Activated T-helper 2 cell treated with anti-CD3 and anti-CD28 coated beads, Interferon-gamma antibody, Interleukin-2, Interleukin-4, amounts not matched to agents 10 μg/mL and 5 μg/mL and 100 μg/mL, durations not matched to agents 14 hours and 24 hours and 36 hours (primary cell): ENCODE measurements at places on chromosomes 12 and 14.

DNA sequence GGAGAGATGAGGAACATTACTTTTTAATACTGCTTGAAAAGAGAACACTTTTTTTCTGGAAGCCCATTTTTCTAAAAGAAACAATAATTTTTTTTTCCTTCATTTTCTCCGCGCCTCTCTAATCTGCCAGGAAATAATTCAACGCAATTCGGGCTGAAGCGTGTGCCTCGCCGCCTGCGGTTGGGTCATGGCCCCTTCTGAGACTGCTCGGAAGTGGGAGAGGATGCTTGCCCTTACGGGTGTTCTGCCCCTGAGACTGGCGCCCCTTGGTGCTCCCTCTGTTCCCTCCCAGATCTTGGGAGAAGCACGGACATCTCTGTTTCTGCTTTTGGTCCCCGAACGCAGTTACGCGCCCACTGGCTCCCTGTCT lies 332 bp upstream of the TBC1D30 start:
- H3K27me3 ChIP-seq = peaks cover 55% of the 10 kb centered on the region
- H3K4me3 ChIP-seq = peak overlapping the region; percentile 13
- DNase-seq = no peak
- peaks cover 8% of the 10 kb centered on the region for H3K4me1 ChIP-seq

DNA sequence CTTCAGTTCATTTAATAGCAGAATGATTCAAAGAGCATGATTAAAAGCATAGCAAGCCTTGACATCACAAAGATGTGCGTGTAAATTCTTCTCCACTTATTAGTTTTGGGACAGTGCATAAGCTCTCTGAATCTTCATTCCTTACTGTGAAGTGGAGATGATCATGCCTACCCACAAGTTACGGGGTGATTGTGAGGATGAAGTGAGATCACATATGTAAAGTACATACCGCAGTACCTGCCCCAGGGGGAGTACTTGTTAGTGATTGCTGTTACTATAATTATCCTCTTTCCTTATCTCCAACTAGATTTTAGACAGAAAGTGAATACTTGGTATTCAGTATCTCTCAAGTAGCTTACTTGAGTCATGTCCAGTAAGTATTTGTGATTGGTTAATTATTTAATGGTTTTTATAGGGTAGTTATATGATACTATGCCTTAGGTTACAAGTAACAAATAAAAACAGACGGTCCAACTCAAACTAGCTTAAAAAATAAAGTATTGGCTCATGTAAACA lies 6.0 kb downstream of the RAD9B start:
- no peaks in the 10 kb centered on the region for H3K36me3 ChIP-seq
- H3K27me3 ChIP-seq = peaks cover 2% of the 10 kb centered on the region
- no peaks in the 10 kb centered on the region for H3K4me1 ChIP-seq
- DNase-seq = no peak

DNA sequence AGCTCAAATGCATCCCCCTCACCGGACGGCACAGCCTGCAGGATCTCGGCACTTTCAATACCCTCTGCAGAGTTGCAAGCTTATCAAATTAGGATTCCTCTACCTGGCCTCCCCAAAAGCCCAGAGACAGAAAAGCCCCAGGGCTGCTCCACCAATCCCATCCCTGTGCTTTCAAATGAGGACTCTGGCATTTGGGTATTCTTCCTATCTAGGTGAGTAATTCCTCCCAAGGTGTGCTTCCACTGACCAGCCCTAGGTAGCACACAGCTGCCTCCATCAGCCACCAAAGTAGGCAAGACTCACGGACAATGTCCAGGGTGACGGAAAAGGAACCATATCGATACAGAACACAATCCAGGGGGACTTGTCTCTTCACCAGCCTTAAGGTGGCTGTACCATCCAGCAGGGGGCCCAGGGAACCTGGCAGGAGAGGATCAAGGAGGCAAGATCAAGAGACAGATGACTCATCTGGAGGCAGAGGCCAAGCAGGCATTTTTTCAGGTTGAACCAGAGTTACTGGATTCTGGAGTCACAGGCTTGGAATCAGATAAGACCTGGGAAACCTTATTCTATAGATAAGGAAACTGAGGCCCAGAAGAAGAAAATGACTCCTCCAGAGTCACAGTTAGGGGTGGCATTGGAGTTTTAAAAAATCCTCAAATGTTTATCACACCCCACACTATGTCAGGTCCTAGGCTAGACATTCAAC lies 9.9 kb downstream of the PMEL start:
- no peaks in the 10 kb centered on the region for H3K27me3 ChIP-seq
- H3K4me1 ChIP-seq = peaks cover 4% of the 10 kb centered on the region
- H3K36me3 ChIP-seq = peaks cover 48% of the 10 kb centered on the region

GRCh38 chr14:52443506-52443905 lies 108.8 kb downstream of the TXNDC16 start:
- H3K27ac ChIP-seq = no peak overlapping the region
- H3K4me1 ChIP-seq = peaks cover 11% of the 10 kb centered on the region
- peaks cover 50% of the 10 kb centered on the region for H3K36me3 ChIP-seq
- no peaks in the 10 kb centered on the region for H3K27me3 ChIP-seq
- no peak for DNase-seq

- DNase-seq = no peak
- H3K4me3 ChIP-seq = no peak overlapping the region
- H3K4me1 ChIP-seq = no peaks in the 10 kb centered on the region
- no peak overlapping the region for H3K27ac ChIP-seq
These were observed 174.0 kb upstream of the C14orf180 start for GRCh38 chr14:104405360-104406226.

GRCh38 chr14:51295646-51296263 lies 55.7 kb downstream of the TMX1 start:
- H3K4me3 ChIP-seq = no peak overlapping the region
- peaks cover 8% of the 10 kb centered on the region for H3K4me1 ChIP-seq
- DNase-seq = no peak
- no peaks in the 10 kb centered on the region for H3K27me3 ChIP-seq

GRCh38 chr14:54669721-54670561 lies 103.0 kb downstream of the SAMD4A start:
- no peak overlapping the region for H3K27ac ChIP-seq
- DNase-seq = no peak
- peaks cover 3% of the 10 kb centered on the region for H3K36me3 ChIP-seq
- H3K4me1 ChIP-seq = peaks cover 51% of the 10 kb centered on the region

DNA sequence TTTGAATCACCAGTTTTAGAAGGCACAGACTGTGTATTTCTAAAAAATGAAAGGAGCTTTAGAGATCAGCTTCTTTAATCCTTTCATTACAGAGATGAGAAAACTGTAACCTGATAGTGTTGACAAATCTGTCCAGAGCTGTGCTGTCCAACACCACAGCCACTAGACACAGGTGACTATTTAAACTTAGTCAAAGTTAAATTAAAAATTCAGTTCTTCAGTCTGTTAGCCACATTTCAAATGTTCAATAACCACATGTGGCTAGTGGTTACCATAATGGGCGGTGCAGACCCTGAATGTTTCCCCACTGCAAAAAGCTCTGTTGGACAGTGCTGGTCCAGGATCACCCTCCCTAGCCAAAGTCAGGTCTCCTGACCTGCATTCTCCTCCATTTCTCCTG lies 21.6 kb downstream of the DAD1 start:
- H3K4me1 ChIP-seq = peaks cover 75% of the 10 kb centered on the region
- H3K27me3 ChIP-seq = no peaks in the 10 kb centered on the region
- DNase-seq = no peak
- peak overlapping the region; percentile 96 for H3K27ac ChIP-seq

GRCh38 chr12:96143827-96144565 lies 50.2 kb upstream of the ELK3 start:
- DNase-seq = no peak
- H3K27me3 ChIP-seq = no peaks in the 10 kb centered on the region
- H3K4me1 ChIP-seq = peaks cover 26% of the 10 kb centered on the region

DNA sequence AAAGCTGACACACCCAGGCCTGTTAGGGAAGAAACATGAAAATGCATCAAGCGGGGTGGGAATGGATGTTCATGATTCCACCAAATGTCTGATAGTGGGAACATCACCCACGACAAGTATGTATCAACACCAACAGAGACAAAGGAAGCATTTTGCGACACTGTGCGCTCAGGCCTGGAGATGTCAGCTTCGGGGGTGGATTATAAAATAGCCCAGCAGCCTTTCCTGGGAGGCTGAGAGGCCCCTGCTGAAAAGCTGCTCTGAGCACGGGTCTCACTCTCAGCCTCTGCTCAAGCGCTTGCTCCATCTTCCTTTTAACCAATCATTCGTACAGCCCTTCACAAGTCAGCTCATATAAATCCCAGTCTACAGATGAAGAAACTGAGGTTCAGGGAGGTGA lies 213.5 kb downstream of the BCL11B start:
- no peaks in the 10 kb centered on the region for H3K36me3 ChIP-seq
- DNase-seq = no peak
- H3K4me3 ChIP-seq = no peak overlapping the region

DNA sequence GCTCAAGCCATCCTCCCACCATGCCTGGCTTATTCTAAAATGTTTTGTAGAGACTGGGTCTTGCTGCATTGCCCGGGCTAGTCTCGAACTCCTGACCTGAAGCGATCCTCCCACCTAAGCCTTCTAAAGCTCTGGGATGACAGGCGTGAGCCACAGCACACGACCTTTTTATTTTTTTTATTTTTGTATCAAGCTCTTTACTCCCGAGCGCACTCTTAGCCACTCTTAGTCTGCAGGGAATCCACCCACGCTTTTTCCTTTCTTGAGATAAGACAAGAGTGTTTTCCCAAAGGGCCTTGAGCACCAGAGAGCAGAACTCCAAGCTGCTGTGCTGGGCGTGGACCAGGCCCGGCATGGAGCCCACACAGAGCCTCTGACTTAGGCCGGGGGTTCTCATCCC lies 23.4 kb downstream of the MAP1LC3B2 start:
- no peaks in the 10 kb centered on the region for H3K36me3 ChIP-seq
- DNase-seq = no peak
- H3K4me3 ChIP-seq = no peak overlapping the region
- H3K27me3 ChIP-seq = peaks cover 5% of the 10 kb centered on the region

DNA sequence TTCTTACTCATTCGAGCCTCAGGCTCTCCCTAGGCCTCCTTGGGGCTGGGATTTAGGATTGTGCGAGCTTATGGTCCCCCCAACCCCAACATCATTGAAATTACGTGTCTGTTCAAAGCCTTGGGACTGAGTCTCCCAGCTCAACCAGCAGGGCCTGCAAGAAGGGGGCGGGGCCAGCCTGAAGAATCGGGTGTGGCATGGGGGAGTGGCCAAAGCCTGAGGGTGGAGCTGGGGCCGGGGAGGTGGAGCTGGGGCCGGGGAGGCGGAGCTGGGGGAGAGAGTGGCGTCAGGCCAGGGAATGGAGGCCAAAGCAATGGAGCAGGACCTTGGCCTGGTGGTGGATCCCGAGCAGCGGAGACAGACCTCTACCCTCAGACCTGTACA lies 24.3 kb upstream of the HSPB8 start:
- H3K4me3 ChIP-seq = no peak overlapping the region
- peaks cover 3% of the 10 kb centered on the region for H3K4me1 ChIP-seq
- H3K27me3 ChIP-seq = peaks cover 4% of the 10 kb centered on the region
- H3K36me3 ChIP-seq = no peaks in the 10 kb centered on the region
- H3K27ac ChIP-seq = no peak overlapping the region

DNA sequence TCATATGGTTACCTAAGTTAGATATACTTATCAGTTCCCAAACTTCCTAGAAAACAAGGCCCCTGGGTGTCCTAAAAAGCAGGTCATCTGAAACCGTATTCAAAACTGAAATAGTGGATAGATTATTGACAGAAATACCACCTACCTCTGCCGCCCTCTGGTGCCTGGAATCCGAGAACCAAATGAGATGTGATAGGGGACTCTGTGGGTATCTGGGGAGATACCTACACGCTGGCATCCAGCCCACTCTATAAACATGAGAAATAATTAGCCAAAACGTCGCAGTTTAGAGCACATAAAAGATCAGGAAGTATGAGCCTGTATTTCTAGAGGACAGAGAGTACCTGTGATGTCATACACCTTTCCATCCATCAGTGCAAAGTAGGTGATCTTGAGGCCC lies 4.4 kb downstream of the ORMDL2 start:
- H3K36me3 ChIP-seq = peaks cover 56% of the 10 kb centered on the region
- H3K27me3 ChIP-seq = no peaks in the 10 kb centered on the region
- peaks cover 29% of the 10 kb centered on the region for H3K4me1 ChIP-seq

DNA sequence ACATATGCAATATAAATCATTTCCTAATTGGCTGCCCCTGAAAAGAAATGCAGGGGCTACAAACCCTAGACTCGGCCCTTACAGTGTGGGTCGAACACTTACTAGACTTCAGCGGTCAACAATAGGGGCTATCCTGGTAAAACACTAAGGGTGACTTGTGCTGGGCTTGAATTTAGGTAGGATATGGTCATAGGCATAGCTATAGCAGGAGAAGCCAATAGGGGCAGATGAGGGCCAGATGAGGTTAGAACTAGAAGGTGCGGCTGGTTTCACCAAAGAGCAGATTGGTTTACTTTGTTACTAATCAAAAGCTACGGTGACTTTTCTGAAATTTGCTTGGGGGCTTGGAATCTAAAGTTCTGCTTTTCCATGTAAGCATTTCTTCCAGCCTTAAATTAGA lies 282.3 kb upstream of the DIO2 start:
- no peaks in the 10 kb centered on the region for H3K27me3 ChIP-seq
- H3K36me3 ChIP-seq = no peaks in the 10 kb centered on the region
- DNase-seq = no peak
- H3K27ac ChIP-seq = no peak overlapping the region
- no peak overlapping the region for H3K4me3 ChIP-seq

GRCh38 chr12:124871297-124871696 lies 7.6 kb upstream of the SCARB1 start:
- H3K27me3 ChIP-seq = peaks cover 8% of the 10 kb centered on the region
- H3K4me3 ChIP-seq = no peak overlapping the region
- H3K36me3 ChIP-seq = no peaks in the 10 kb centered on the region
- H3K27ac ChIP-seq = no peak overlapping the region
- no peaks in the 10 kb centered on the region for H3K4me1 ChIP-seq

GRCh38 chr14:105702275-105702817 lies 176.0 kb downstream of the TMEM121 start:
- H3K36me3 ChIP-seq = no peaks in the 10 kb centered on the region
- H3K4me3 ChIP-seq = no peak overlapping the region
- H3K27ac ChIP-seq = no peak overlapping the region

DNA sequence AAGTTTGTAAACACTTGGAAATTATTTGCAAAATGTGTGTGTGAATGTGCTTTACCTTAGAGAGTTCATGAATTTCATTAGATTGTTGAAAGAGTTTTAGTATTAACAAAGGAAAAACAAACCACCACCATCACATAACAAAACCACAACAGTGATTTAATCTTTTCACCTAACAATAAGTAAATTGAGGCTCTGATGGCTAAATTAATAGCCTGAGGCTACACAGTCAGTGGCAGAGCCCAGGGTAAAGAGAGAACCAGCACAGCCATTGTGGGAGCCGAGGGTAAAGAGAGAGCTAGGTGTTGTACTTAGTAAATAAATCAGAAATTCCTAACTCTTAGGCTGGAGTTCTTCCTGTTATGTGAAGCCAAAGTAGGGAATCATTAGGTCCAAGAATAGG lies 51.2 kb upstream of the CAPRIN2 start:
- no peaks in the 10 kb centered on the region for H3K36me3 ChIP-seq
- no peak for DNase-seq
- no peak overlapping the region for H3K4me3 ChIP-seq
